ENCODE measurements at places on chromosomes 13 and 19.
A peak's percentile ranks its signal among the peaks of the same experiment; 100 is the strongest.

- no peak for DNase-seq
Measured at GRCh38 chr13:59721926-59722910, 441.5 kb downstream of the DIAPH3 start.

DNA sequence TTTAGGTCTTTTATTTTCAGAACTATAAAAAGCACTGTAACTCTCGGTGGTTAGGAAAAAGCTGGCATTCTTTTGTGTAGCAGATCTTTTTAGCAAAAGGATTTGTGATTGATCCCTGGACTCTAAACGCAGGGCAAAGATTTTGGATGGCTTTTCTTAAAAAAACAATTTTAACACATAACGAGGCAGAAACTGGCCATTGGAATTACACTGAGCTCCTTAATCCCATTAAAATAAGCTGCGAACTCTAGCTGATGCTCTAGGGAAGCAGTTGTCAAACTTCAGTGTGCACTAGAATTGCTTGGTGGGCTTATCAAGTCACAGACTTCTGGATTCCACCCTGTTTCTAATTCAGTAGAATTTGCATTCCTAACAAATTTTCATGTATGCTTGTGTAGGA, 33.8 kb upstream of the NDFIP2 start:
- DNase-seq = no peak

DNA sequence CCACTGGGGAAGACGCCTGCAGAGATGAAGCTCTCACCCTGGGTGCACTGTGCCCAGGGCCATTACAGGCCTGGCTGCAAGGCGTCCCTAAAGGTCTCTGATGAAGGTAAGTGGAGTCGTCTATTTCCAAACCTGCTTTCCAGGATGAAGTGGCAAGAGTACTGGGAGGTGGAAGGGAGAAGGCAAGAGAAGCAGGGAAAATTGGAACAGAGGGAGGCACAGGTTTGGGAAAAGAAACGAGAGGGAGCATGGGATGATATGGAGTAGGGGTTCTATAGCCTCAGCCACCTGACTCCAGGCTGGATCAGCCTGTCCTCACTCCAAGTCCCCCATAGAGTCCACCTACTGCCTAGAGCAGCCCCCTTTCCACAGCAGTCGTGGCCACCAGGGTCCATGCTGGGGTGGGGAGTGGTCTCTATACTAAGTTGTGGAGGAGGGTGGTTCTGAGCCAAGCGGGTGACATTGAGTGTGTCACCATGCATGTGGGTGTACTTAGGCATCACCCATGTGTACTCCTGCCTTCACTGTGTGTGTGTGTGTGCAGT, at the start of gene OR10H5:
TSS of gene OR10H5 (plus strand) at position 51 of the 545 bp plus-strand sequence. CDS start 6,388 bp downstream, outside the sequence.
- DNase-seq = no peak

DNA sequence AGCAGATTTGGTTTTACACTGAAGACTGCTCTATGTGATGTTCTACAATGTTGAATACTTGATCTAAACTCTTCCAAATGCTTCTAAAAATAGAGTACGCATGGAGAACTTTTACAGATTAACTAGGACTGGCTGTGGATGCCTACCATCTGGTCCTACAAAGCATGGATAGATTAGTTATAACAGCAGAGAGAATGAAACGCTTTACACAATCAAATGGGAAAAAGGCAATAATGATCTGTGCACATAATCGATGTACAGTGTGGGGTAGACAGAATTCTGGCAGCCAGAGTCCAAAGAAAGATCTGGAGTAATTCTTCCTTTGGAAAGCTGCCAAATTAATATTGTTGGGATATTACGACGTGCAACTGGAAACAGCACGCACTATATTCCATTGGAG, 1885.5 kb upstream of the PRR20A start:
- DNase-seq = no peak

- DNase-seq = no peak
Measured at GRCh38 chr19:44754750-44755080, 6.2 kb downstream of the BCL3 start.

- DNase-seq = no peak
Measured at GRCh38 chr13:112481458-112481857, 105.3 kb downstream of the SPACA7 start.

- DNase-seq = no peak
Measured at GRCh38 chr13:98508685-98509084, 68.2 kb downstream of the STK24 start.

GRCh38 chr19:31378404-31378803, 29.2 kb upstream of the TSHZ3 start:
- no peak for DNase-seq

DNA sequence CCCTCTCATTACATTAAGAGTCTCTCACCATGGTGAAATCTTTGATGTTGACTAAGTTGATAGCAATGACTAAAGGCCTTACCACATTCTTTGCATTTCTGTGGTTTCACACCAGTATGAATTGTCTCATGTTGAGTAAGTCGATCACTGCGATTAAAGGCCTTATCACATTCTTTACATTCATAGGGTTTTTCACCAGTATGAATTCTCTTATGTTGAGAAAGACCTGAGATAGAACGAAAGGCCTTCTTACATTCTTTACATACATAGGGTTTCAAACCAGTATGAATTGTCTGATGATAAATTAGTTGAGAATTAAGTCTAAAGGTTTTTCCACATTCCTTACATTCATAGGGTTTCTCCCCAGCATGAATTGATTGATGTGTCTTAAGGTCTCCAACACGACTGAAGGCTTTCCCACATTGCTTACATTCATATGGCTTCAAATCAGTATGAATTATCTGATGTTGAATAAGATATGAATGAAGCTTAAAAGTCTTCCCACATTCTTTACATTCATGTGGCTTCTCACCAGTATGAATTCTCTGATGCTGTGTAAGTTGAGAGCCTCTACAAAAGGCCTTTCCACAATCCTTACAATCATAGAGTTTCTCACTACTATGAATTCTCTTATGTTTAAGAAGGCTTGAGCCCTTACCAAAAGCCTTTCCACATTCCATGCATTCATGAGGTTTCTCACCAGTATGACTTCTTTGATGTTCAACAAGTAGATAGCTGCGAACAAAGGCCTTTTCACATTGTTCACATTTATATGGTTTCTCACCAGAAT, 45.6 kb downstream of the ZNF283 start:
- no peak for DNase-seq

GRCh38 chr19:5387472-5387871, 46.9 kb upstream of the PTPRS start:
- DNase-seq = no peak

DNA sequence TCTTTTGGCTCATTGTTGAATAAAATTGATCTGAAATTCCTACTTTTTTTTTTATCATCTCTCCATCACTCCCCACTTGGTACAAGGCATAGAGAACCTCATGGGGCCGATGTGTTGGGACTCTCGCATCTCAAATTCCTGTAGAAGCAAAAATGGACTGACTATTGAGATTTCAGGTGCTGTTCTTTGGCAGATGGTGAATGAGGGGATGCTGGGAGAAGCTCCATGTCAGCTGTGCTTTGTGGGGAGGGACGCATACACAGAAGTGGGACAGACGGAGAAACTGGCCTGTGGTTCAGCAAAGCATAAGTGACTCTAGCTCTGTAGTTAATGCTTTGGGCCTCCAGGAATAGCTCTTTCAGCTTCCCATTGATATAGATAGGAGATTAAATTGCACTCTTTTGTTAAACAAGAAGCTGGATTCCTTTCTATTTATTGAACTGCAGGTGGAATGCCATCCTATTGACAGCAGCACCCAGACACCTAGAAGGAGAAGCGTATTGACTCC, 194.5 kb upstream of the RNF113B start:
- DNase-seq = no peak

DNA sequence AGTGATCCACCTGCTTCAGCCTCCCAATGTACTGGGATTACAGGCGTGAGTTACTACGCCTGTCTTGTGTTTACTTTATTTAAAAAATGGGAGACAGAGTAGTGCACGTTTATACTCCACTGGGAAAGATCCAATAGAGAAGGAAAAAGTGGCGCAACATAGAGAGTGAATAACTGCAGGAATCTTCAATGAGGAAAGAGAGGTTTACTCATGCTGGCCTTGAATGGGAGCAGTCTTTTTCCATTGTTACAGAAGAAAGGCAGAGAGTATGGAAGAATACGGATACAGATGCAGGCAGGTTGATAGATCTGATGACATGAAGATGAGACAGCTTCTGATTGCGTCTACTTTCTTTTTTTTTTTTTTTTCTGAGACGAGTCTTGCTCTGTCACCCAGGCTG, 4.6 kb upstream of the WDFY2 start:
- no peak for DNase-seq

GRCh38 chr19:33246709-33247440, 21.2 kb upstream of the SLC7A10 start:
- no peak for DNase-seq

DNA sequence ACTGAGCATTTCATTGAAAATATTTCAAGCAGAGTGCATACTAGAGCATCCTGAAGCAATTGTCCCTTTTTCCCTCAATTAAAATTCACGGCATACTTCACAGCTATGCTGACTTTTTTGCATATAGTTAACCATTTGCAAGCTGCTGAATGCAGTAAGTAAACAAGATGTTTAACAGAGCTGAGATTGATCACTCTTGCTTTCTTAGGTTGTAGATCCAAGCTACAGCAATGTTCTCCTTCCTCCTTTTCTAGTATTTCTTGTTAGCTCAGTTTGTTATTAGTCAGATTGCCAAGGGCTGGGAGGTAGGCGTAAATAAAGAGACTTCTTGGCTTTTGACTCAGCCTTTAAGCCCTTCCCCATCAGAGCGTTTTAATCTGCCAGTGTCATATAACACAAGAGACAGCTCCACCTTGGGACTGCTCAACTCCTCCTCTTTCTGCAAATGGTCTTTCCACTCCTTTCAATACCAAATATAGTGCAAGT, at the start of gene SLITRK6:
TSS of gene SLITRK6 (minus strand) at position 323 of the 486 bp plus-strand sequence. CDS start 2,911 bp downstream, outside the sequence.
- peak; percentile 72 for DNase-seq

- DNase-seq = no peak
Measured at GRCh38 chr13:72514146-72514545, 213.3 kb downstream of the MZT1 start.

DNA sequence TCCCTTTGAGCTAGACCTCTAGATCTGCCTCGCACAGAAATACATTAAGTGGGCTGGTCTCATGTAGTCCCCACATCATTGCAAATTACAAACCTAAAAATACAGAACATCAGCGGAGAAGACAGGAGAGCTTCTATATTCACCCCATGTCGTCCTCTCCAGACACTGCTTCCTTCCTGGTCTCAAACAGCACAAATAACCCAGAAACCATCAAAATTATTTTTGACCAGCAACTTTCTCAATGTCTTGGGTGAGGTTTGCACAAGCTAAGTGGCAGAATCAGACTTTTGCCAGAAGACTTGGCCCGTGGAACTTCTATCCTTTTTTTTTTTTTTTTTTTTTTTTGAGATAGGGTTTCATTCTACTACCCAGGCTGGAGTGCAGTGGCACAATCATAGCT, 28.2 kb downstream of the CLEC17A start:
- no peak for DNase-seq

DNA sequence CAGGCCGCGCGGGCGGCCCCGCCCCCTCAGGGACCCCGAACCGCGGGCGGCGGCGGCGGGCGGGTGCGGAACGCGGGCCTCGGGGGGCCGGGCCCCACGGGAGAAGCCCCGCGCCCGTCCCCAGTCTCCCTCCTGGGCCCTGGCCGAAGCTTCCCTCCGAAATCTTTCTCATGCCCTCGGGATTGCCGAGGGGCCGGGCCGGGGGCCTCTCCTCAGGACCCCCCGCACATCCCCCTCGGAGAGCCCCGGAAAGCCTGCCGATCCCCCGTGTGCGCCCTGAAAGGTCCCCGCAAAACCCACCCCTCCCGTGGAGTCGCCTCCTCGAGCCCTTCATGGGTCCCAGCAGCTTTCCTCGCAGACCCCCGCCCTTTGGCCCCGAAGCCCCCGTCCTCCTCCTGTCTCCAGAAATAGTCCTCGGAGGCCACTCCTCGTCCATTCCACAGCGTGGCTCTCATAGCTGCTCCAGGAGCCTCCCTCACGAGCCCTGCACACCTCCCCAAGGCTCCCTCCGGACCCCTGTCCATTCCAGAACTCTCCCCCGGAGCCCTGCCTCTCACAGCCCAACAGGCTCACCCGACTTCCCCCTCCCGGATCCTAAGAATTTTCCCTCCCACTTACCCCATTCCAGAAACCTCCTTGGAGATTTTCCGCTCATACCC, 555 bp downstream of the SAMD4B start:
- DNase-seq = no peak

DNA sequence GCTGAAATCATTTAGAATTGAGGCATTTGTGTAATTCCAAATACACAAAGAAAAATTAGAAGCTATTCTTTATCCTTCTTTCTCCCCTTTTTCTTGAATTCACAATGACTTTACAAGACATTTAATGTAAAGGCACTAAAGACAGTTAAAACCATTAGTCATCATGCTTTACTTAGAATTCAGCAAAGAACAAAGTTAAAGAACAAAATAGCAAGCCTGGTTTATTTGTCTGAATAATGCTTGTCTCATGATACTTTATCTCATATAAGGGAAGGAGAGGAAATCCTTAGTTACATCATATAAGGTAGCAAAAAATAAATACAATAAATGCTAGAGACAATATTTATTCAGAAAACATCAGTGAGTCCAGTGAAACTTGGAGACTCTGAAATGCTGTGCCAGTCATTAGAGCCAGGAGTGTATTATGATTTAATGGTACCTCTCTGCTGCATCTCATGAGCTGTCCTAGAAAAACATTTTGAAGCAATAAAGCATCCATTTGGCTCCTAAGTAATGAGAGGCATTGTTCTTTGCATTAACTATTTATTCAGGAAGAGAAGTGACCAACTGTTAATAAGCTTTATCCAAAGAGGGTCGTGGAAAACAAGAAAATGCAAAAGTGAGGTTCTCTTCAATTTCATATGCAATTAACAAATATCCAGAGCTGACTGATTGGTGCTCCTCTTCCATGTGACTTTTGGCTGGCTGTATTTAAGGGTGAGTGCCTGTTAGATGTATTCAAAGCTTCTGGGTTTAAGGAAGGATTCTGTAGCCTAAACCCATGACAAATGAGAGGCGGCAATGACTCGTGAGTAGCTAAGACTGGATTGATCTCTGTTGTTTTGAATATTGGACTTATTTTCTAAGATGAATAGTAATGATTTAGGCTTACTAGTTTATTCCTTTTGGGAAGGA, 105.0 kb downstream of the DGKH start:
- no peak for DNase-seq

DNA sequence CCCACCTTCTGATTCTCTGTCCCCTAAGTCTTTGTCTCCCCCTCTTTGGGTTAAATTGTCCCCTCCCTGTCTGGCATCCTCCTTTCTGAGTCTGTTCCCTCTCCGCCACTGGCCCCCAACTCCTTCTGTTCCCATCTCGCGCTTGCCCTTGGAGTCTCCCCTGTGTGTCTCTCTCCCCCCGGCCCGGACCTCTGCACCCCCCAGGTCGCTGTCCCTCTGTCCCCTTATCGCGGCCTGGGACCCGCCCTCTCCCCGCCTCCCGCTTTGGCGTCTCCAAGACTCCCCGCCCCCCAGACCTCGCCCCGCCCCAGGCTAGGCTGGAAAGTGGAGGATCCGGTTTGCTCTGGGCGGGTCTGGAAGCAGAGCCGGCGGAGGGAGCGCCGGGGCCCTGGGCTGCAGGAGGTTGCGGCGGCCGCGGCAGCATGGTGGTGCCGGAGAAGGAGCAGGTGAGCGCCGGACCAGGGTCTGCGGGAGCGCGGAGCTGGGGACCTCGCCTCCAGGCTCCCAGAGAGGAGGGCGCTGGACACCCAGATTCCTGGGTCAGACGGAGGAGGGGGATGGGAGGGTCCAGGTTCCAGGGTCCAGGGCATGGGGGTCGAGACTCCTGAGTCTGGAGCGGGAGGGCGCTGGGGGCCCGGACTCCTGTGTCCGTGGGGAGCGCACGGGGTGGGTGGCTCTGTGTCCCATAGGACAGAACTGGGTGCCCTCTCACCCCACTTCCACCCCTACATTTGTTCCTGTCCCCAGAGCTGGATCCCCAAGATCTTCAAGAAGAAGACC, at the start of gene TRPM4:
TSS of gene TRPM4 (plus strand) at position 348 of the 780 bp plus-strand sequence. CDS start at position 423, 75 bp downstream.
- peak; percentile 63 for DNase-seq

GRCh38 chr13:33034882-33035520, 18.8 kb downstream of the KL start:
- no peak for DNase-seq
